Pericardium fibroblast (primary cell): ENCODE measurements at places on chromosomes 5 and 9. TPM values are rescaled to one million over a fixed set of nuclear protein-coding genes. Genes with fewer than 3 reads are reported as not detected.

Gene GFRA3
- not detected in 2 replicates for total RNA-seq

Gene CCDC171
- 1.0 and 1.3 TPM in 2 replicates for total RNA-seq

Gene SPINK1
- not detected in 2 replicates for total RNA-seq

Gene SLC36A3
- total RNA-seq = not detected in 2 replicates

Gene ECM2
- 11.4 and 20.9 TPM in 2 replicates for total RNA-seq

Gene PPIC
- total RNA-seq = 41.5 and 89.0 TPM in 2 replicates

Gene S100Z
- total RNA-seq = not detected in 2 replicates

Gene MUSK
- total RNA-seq = 3.9 TPM in 1 of 2 replicates, not detected in the other

Gene CTNND2
- 2.6 TPM in 1 of 2 replicates, not detected in the other for total RNA-seq

Gene IL17B
- total RNA-seq = not detected in 2 replicates

Gene DBH
- total RNA-seq = not detected in 2 replicates

Gene ZBTB26
- total RNA-seq = 2.6 and 2.8 TPM in 2 replicates

Gene ROR2
- 49.7 TPM in 2 replicates for total RNA-seq

Gene SPATA31E1
- total RNA-seq = not detected in 2 replicates

Gene TMEM215
- under 0.01 TPM in 1 of 2 replicates, not detected in the other for total RNA-seq

Gene RMRP
- total RNA-seq = 6,385 and 12,356 TPM in 2 replicates

Gene IFNA2
- not detected in 2 replicates for total RNA-seq

Gene IL3
- not detected in 2 replicates for total RNA-seq

Gene BRD3
- 11.8 and 12.7 TPM in 2 replicates for total RNA-seq

Gene WNT8A
- total RNA-seq = not detected in 2 replicates

Gene DRD1
- total RNA-seq = not detected in 2 replicates

Gene NAIP
- 1.2 and 1.7 TPM in 2 replicates for total RNA-seq

Gene PCDHGB2
- 0.77 and 3.3 TPM in 2 replicates for total RNA-seq

Gene CORO2A
- total RNA-seq = 0.09 and 1.6 TPM in 2 replicates

Gene RHOBTB3
- 140 and 143 TPM in 2 replicates for total RNA-seq

Gene SLU7
- 42.0 and 42.2 TPM in 2 replicates for total RNA-seq

Gene GPRIN1
- total RNA-seq = 1.8 and 1.9 TPM in 2 replicates

Gene IL7R
- 0.26 and 0.47 TPM in 2 replicates for total RNA-seq

Gene KIAA1958
- 0.12 and 0.77 TPM in 2 replicates for total RNA-seq

Gene SPATA31A6
- not detected in 2 replicates for total RNA-seq

Gene SRD5A1
- 7.5 and 7.7 TPM in 2 replicates for total RNA-seq

Gene RIC1
- total RNA-seq = 23.7 and 45.3 TPM in 2 replicates

Gene PCDHGB3
- 0.58 and 1.8 TPM in 2 replicates for total RNA-seq

Gene FAM200C
- total RNA-seq = 3.0 and 4.0 TPM in 2 replicates

Gene C7
- 996 and 3,547 TPM in 2 replicates for total RNA-seq

Gene EQTN
- total RNA-seq = not detected in 2 replicates

Gene PCDHGA1
- total RNA-seq = 0.35 and 0.85 TPM in 2 replicates

Gene ADAMTS12
- 39.5 and 64.2 TPM in 2 replicates for total RNA-seq

Gene RASGEF1C
- total RNA-seq = 0.35 TPM in 1 of 2 replicates, not detected in the other

Gene ADGRD2
- total RNA-seq = not detected in 2 replicates

Gene NUDT12
- 4.4 and 10.2 TPM in 2 replicates for total RNA-seq

Gene IL4
- total RNA-seq = not detected in 2 replicates

Gene MARCOL
- not detected in 2 replicates for total RNA-seq

Gene PDE6A
- under 0.01 TPM in 1 of 2 replicates, not detected in the other for total RNA-seq

Gene PLPPR1
- not detected in 2 replicates for total RNA-seq

Gene STING1
- total RNA-seq = 74.2 and 127 TPM in 2 replicates

Gene CYLC2
- total RNA-seq = not detected in 2 replicates

Gene CNTLN
- total RNA-seq = 5.4 and 5.5 TPM in 2 replicates

Gene SLC36A2
- total RNA-seq = not detected in 2 replicates
